HepG2 (cell line): ENCODE measurements at places on chromosomes 3 and 15.
A peak's percentile ranks its signal among the peaks of the same experiment; 100 is the strongest.

DNA sequence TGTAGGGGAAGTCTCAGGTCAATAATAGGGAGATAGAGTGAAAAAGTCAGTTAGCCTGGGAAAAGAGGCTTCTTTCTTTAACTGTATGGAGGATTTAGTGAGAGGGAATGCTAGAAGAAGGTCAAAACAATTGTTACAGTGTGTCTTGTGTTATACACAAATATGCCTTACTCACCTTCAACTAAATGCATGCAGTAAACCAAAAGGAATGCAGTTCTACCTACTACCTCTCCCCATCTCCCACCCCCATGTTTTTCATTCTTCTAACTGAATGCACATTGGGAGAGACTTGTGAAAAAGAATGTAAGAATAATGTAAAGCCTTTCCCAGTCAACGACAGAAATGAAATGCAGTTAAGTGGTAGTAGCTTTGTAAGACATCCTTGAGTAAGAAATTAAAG lies 33.8 kb downstream of the CCDC66 start:
- DNase-seq = no peak

DNA sequence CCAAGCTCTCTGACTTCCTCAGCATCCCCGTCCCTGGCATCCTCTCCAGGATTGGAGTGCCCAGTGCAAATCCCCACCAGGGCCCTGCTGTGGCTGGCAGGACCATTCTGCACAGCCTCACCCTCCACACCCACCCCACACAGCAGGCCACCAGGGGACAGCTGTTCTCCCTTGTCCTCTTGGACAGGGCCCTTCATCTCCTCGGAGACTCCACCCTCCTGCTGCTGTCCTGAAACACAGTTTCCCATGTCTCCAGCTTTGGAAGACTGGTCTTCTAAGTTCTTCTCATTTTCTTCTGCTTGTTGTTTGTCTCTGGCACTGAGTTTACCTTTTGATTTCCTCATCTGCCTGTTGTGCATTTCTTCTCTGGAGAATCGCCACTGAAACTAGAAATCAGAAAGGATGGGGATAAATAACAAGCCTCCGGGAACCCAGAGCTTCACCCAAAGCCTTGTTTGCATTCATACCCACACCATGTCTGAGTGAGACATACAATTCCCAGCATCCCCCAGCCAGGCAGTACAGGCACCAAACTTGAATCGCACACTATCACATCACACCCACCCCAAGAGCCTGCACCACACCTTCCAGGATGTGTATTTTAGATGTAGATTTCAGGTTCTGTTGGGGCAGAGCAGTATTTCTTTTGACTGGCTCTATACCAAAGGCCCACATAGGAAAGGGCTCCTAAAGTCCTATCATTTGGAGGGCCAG lies 52.0 kb downstream of the OXNAD1 start:
- DNase-seq = no peak

GRCh38 chr3:13440204-13440817 lies 20.2 kb upstream of the NUP210 start:
- DNase-seq = no peak

DNA sequence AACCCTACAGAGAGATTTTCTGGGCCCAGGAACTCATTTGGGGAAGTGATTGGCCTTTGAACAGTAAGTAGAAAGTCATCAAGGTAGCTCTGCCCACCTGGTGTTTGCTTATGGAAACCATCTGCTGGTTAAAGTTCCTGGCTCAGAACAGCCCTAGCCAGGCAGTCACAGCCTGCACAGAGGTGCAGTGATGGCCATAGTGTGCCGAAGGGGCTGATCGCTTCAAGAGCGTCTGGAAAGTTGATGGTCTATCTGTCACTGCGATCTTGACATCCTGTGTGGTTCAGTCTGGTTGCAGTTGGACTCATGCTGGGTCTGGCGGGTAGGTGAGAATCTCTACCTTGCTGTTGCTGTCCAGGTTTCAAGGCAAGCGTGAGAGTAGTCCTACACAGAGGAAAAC lies 151.6 kb downstream of the SLCO3A1 start:
- DNase-seq = no peak

- no peak for DNase-seq
These were observed 1.2 kb downstream of the SNX22 start for GRCh38 chr15:64152507-64153387.

- DNase-seq = no peak
These were observed 144.1 kb downstream of the FEZF2 start for GRCh38 chr3:62229211-62229610.

DNA sequence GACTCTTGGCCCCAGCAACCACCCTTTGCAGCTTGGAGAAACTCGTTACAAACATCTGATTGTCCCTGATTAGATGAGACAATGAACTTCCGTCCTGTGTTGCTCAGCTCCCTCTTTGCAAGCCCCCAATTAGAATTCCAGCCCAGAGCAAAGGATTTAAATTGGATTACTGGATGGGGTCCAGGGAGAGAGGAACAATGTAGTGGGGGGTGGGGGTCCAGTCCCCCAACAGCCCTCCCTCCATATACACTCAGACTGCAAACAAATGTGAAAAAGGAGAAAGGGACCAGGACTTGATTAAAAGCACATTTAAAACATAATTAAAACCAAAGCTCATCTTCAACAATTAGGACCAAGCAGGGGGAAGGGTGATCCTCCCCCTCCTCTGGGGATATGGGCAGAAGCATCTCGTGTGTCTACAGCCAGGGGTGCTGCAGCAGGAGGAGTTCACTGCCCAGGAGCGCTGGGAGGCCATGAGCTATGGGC lies 71.7 kb upstream of the TMEM115 start:
- no peak for DNase-seq

GRCh38 chr3:150023239-150023636 lies 52.5 kb upstream of the PFN2 start:
- DNase-seq = no peak

DNA sequence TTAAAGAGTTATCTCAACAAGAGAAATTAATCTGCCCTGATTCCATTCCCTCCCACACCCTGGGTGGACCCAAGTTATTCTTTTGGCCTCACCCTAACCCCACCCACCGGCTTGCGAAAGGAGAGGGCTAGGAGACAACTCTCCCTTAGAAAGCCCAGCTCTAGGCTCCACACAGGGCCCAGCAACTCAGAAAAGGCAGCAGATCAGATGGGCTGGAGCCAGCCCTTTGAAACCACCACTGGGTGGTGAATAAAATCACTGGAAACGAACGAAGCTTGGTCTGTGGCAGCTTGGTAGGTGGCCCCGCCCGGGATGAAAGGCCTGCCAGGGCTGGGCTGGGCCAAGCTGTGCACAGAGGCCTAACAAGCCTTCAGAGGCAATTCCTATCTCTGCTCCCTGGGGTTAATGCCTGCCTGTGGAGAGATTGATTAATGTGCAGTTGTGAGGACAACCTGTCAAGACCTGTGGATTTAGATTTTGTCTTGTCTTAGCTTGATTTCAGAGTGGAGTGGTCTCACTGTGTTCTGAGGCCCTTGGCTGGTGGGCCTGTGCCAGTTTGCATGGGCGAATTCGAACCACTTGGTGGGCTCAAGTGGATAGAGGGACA lies 38.8 kb downstream of the BHLHE40 start:
- no peak for DNase-seq

DNA sequence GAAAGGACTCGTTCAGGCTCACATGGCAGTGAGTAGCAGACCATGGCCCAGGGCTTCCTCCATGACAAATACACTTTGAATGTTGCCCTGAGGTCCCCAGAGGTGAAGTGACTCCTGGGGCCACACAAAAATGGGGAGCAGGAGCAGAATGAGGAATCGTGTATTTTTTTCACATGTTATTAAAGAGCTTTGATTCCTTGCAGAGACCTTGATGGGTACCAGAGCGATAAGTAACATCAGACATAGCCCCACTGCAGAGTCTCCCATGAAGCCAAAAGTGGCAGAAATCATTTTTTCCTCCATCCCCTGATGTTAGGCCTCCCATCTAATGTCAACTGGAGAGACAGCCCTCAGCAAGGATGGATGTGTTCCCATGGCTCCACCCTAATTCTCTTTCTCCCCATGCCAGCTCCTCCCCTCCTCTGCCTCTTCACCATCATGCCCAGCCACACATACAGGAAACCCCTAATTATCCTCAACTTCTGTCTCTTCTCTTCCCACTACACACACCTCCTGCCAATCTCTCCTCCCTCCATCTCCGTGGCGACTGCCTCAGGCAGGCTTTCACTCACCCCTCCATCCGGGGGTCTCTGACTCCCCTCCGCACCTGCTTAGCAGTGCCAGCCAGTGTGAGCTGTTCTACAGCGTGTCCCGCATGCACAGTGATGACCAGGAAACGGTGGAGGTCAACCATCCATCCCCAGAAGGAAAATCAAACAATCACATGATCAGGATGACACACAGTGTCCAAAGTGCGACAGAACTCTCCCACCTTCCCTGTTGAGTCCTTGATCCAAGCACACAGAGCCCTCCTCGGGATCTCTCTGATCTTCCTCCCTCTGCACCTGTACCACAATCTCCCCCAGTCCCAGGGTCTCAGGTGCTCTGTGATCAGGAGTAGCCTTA lies 7.1 kb upstream of the SSUH2 start:
- DNase-seq = peak; percentile 95

DNA sequence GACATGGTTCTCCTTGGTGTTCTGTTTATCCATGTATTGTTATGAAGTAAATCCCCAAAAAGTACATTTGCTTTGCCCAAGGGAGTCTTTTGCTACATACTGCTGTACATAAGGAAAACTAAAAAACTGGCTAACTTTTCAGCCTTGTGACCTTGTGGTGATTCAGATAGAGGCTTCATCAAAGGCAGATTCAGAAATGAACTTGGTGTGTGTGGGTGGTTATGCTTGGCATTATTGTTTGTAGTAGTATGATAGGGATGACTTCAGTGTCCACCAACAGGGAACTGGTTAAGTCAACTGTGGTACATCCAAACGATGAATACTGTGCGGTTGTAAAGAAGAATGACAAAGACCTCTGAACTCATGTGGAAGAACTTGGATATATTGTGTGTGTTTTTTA lies 75.6 kb upstream of the CHRNB4 start:
- DNase-seq = no peak

GRCh38 chr3:139559541-139559940 lies 20.0 kb upstream of the RBP1 start:
- no peak for DNase-seq

GRCh38 chr15:89430530-89431341 lies 65.6 kb downstream of the RHCG start:
- DNase-seq = peak; percentile 49

DNA sequence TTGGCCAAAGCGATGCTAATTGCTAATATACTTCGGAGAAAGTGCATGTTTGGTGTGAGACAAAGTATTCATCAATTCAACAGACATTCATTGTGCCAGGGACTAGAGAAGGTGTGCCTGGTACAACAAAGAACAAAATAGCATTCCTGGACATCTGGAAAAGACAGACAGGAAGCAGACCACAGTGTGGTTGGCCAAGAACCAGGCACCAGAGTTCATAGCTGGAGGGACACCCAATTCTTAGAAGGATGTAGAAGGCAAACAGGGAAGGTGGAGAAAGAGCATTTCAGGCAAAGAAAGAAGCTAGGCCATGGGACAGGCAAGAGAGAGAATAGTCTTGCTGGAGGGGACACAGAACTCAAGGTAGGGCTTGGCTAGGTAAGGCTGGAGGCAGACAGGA lies 105.8 kb upstream of the ETV5 start:
- no peak for DNase-seq
